ENCODE measurements at places on chromosomes 12 and 14. TPM values are rescaled to one million over a fixed set of nuclear protein-coding genes. Genes with fewer than 3 reads are reported as not detected.

Gene TAS2R7
- not detected for total RNA-seq

Gene KRT77
- total RNA-seq: not detected

DNA sequence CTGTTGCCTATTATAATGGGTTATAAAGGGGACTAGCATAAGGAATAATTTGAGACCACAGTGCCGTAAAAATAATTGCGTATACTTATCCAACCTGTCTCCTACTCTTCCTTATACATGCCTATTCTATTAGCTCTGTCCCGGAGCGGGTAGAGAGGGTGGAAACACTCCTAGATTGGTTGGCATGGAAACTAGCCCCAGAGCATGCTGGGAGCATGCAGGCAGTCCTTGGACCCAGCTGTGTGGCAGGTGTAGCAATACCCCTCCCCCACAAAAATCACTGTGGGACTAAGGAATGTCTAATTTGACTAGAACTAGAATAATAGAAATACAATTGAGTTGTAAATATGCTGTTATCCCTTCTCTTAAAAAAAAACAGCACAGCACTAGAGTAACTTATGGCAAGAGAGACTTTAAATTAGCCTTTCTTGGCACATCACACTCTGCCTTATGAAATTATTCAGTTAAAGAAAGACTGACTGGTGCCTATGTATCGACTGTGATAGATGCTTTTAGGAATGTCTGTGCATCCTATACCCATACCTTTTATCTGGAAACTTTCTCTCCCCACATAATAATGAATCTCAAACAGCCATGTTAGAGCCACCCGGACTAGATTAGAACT lies 244.0 kb upstream of the DAAM1 start:
- no peaks in the 10 kb centered on the region for H3K4me1 ChIP-seq
- H3K27ac ChIP-seq: no peak overlapping the region

DNA sequence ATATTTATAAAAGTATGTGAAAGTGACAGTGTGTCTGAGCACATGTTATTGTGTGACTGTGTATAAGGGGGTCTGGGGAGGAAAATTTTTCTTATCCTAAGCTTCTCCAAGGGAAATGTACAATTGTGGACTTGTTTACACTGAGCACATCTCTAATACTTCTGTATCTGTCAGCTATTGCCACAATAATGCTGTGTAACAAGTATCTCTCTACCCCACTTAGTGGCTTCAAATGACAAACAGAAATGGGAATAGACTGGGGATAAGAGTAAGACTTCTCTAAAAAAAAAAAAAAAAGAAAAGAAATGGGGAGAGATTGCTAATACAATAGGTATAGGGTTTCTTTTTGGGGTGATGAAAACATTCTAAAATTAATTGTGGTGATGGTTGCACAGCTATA lies 44.3 kb upstream of the CCDC63 start:
- H3K36me3 ChIP-seq: no peaks in the 10 kb centered on the region
- DNase-seq: no peak
- H3K27ac ChIP-seq: no peak overlapping the region
- no peaks in the 10 kb centered on the region for H3K27me3 ChIP-seq

Gene MFAP5
- total RNA-seq: not detected

GRCh38 chr12:44510510-44510909 lies 365.6 kb downstream of the NELL2 start:
- no peak overlapping the region for H3K4me3 ChIP-seq
- H3K27me3 ChIP-seq: no peaks in the 10 kb centered on the region
- H3K36me3 ChIP-seq: peaks cover 7% of the 10 kb centered on the region
- no peak for DNase-seq
- H3K27ac ChIP-seq: no peak overlapping the region
- no peaks in the 10 kb centered on the region for H3K4me1 ChIP-seq

GRCh38 chr12:83763425-83763824 lies 1076.7 kb downstream of the TMTC2 start:
- H3K4me3 ChIP-seq: no peak overlapping the region
- H3K36me3 ChIP-seq: no peaks in the 10 kb centered on the region
- DNase-seq: no peak

DNA sequence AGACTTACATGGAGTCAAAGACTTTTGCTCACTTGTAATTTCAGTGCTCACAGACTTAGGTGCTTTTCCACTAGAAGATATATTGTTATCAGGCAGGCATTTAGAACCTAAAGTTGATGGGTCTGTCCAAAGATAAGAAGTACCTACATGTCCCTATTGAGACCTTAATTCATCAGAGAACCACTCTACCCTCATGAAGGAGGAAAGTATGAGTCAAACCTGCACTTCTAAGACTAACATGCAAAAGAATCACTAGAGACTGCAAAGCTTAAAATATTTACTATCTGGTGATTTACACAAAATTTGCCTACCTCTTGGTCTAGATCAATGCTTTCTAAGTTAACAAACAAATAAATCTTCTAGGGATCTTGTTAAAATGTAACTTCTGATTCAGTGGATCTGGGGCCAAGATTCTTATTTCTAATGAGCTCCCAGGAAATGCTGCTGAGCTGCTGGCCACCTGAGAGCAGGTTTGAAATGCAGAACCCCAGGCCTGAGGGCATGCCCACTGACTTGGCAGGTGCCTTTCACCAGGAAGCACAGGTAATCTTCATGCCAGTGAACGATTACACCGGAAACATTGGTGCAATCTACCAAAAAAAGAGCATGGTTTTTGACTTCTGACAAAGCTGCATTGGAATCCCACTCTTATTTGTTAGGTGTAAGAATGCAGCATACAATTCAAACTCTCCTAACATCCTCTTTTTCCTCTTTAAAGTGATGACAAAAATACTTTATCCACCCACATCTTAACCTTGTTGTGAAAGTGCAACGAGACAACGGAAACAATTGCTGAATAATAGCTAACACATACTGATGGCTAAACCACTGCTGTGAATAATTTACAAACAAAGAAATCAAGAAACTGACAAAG lies 214.2 kb downstream of the ADAMTS20 start:
- H3K4me3 ChIP-seq: no peak overlapping the region
- no peaks in the 10 kb centered on the region for H3K36me3 ChIP-seq
- no peak overlapping the region for H3K27ac ChIP-seq
- no peaks in the 10 kb centered on the region for H3K27me3 ChIP-seq
- DNase-seq: no peak
- no peaks in the 10 kb centered on the region for H3K4me1 ChIP-seq

DNA sequence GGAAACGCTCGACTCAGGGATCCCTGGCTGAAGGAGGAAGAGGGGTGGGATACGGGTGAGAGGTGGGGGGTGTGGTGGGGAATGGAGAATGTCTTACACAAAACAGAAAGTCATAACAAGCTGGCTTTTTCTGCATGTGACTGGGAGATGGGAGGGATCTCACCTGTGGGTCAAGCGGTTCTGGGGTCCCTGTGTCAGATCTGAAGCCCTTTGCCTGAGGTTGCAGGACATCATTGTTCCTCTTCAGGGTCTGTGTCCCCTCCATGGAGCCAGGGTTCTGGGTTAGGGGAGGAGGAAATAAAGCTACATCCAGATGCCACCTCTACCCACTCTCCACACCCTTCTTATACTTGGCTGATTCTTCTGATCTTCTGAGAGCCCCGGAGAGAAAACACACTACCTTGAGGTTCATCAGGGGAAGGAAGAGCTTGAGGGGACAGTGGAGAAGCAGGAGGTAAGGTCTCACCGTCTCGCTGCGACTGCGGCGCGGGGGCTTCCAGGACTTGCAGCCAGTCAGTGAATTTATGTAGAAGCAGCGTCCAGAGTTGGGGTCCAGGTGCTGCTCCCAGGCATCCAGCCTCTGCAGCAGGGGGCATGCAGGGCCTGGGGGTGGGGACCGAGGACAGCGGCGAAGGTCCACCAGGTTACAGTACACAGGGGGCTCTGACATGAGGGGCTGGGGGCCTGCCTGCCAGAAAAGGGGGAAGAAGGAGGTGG lies 2.5 kb downstream of the ARHGAP9 start:
- no peaks in the 10 kb centered on the region for H3K27me3 ChIP-seq
- peak overlapping the region; percentile 96 for H3K4me3 ChIP-seq
- peaks cover 58% of the 10 kb centered on the region for H3K36me3 ChIP-seq
- DNase-seq: peak; percentile 38
- peaks cover 79% of the 10 kb centered on the region for H3K4me1 ChIP-seq

Gene GYS2
- total RNA-seq: not detected

- H3K27ac ChIP-seq: no peak overlapping the region
- no peak for DNase-seq
- H3K4me1 ChIP-seq: no peaks in the 10 kb centered on the region
- H3K27me3 ChIP-seq: no peaks in the 10 kb centered on the region
- no peaks in the 10 kb centered on the region for H3K36me3 ChIP-seq
- H3K4me3 ChIP-seq: no peak overlapping the region
These were observed 10.4 kb downstream of the LUM start for GRCh38 chr12:91100906-91101305.

DNA sequence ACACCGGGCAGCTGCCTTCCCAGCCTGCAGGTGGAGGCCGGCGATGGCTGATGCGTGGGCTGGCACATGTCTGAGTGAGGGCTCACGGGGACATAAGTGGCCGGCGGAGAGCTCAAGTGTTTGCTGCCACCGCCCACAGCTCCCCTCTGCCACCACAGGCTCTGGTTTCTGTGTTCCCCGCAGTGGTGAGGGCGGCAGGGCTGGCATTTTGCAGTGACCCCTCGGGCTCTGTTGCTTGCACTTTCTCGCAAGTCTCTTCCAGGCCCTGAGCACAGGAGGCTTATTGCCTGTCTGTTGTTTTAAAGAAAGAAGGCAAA lies 271.0 kb upstream of the RTL1 start:
- H3K4me1 ChIP-seq: no peaks in the 10 kb centered on the region
- H3K27ac ChIP-seq: no peak overlapping the region
- H3K4me3 ChIP-seq: no peak overlapping the region

DNA sequence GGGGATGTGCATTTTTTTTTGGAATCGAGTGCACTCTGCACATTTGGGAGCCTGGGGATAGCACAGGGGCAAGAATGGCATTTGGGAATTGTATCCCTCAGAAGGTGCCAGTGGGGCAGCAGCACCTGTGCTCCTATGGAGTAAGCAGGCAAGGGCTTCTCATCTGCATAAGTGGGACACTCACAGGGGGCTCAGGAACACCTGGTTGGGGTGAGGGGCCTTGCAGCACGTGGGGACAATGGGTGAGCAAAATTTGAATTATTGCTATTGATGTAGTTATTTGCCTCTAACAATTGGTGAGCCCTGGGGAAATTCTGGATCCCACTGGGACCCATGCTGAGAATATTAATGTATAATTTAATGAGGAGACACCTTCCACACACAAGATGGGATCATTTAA lies 274.2 kb downstream of the TTC6 start:
- H3K27me3 ChIP-seq: no peaks in the 10 kb centered on the region
- no peak overlapping the region for H3K4me3 ChIP-seq
- H3K27ac ChIP-seq: no peak overlapping the region
- H3K4me1 ChIP-seq: peaks cover 9% of the 10 kb centered on the region

All from activated CD8-positive, alpha-beta T cell treated with anti-CD3 and anti-CD28 coated beads, Interleukin-2, amount 10 ng/mL, durations not matched to agents 7 days and 5 days (primary cell).